Left ventricle myocardium superior (tissue), 1 donor: ENCODE measurements at places on chromosomes 5 and 9. TPM values are rescaled to one million over a fixed set of nuclear protein-coding genes. Genes with fewer than 3 reads are reported as not detected.

- DNase-seq: no peak
Measured at GRCh38 chr9:18542837-18543405, 69.0 kb downstream of the ADAMTSL1 start.

Gene WHRN
- 0.57 TPM for total RNA-seq

- no peak for DNase-seq
Measured at GRCh38 chr5:38494763-38495162, 61.7 kb downstream of the LIFR start.

Gene MSANTD3
- 18.1 TPM for total RNA-seq

Gene MYMK
- total RNA-seq: not detected

DNA sequence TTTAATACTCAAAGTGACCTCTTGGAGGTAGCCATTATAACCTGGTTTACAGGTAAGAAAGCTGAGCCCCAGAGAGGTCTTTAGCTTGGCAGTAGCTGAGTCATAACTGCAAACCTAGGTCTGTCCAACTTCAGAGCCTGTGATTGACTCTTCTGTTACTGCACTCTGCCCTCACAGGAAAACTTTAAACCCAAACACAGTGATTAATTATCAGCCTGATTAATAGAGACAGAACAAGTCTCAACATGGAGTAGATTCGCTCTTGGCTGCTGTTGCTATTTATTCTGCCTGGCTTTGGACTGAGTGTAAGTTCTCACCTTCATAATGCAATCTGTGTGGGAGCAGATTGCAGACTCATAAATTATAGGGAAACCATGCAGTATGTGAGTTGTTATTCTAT lies 27.4 kb upstream of the TXN start:
- no peak for DNase-seq

Gene LCN2
- total RNA-seq: 0.32 TPM

DNA sequence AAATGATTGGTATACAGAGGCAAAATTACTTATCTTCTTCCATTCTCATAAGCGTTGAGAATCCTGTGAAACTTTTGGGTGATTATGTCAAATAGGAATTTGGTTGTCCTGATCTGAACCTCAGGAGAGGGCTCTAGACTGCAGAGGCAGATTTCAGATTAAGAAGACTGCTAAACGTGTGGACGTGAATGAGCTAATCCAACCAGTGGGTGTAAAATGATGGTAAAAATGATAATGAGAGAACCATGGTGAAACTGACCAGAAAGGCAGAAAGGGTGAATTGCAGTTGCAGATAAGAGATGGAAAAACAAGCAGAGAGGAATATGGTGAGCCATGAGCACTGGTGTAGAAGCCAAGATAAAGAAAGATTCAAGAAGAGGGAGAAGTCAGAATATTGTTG lies 1200.2 kb upstream of the CDH6 start:
- DNase-seq: no peak

- no peak for DNase-seq
Measured at GRCh38 chr5:30849931-30850710, 343.4 kb upstream of the CDH6 start.
